CD4-positive, CD25-positive, alpha-beta regulatory T cell (primary cell): ENCODE measurements at places on chromosomes 5 and 9. TPM values are rescaled to one million over a fixed set of nuclear protein-coding genes. Genes with fewer than 3 reads are reported as not detected.
A peak's percentile ranks its signal among the peaks of the same experiment; 100 is the strongest.

GRCh38 chr9:33818167-33818846, 1.3 kb downstream of the UBE2R2 start:
- DNase-seq, result peak; percentile 35

DNA sequence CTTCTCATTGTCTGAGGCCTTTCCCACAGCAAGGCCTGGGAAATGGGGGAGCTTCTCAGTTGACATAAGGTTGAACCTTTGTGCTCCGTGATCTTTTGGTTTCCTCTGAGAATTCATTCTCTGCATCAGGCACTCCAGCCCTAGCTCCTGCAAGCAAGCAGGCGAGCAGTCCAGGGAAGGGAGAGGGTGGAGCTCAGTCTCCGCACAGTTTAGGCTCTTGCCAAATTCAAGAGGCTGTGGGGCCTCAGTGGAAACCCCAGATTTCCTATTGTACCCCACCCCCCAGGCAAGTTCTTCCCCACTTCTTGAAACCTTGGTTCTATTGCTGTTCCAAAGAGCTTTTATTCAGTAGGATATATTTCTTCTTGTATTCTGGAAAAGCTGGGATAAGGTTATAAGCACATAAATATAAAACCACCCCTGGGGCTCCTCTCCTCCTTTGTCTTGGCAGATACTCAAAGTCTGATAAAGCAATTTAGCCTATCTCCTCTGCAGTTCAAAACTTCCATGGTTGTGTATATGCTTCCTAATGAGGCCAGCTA, 147.2 kb downstream of the PDZD2 start:
- DNase-seq, result no peak

- no peak for DNase-seq
These were observed 49.1 kb upstream of the VDAC1 start for GRCh38 chr5:134053840-134054338.

DNA sequence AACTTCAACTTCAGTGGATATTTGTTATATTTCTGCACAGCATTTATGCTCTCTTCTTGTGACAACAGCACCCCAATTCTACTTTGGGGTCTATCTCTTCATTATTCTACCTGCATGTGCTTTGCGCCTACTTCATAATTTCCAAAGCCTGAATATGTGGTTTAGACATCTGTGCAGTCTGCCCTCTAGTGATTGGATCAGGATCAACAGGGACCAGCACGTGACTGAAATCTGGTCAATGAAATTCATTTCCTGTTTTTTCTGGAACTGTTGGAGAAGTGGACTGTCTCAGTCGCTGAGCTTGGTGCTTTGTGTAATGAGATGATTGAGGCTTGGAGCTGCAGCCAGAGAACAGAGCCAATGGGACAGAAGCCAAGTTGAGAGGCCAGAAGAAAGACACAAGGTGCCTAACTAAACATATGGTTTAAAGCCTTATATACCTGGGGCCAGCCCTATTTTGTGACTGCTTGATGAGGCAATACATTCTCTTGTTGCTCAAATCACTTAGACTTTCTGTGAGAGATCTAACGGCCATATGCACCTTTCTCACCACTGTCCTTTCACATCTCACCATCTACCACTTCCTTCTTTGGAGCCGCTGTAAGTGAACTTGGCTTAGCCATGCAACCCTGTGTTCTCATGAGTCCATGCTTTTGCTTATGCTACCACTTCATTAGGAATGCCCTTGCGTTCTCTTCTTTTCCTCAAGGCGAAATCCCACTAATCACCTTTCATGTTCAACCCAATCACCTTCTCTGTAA, 68.8 kb upstream of the PPP2R2B start:
- DNase-seq, result peak; percentile 2

GRCh38 chr9:82546136-82546535, 516.8 kb downstream of the RASEF start:
- DNase-seq, result no peak

DNA sequence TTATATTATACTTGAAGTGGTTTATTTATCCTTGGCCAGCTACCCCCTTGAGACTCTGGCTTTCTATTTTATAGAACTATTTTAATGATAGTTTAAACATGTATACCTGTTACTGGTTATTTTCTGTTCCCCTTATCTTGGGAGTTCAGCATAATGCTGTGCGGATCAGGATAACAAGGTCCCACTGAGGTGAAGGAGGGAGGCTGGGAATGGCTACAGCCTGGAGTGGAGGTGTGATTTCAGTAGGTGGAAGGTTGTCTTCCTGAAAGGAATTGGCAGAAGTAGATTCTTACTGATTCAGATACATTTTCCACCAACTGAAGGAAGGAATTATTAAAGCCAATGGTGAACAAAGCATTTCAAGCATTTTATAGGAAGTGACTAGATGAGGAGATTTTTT, 38.9 kb downstream of the PAM start:
- DNase-seq, result no peak

DNA sequence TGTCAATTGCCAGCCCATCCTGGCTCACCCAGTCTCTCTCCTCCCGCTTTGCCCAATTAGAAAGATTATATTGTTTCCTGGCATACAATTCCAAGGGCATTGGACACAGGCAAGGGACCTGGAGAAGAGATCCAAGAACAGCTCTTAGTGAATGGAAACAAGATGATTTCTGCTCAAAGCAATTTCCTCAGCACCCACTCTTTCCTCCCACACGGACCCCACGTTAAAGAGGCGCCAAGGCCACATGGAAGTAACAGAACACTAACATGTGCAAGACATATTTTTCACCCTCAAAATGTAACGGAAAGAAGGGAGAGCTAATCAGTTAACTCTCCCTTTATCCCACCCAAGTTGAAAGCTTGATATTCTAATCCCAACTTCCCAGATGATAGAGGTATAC, 111.2 kb downstream of the LHFPL2 start:
- DNase-seq, result no peak

GRCh38 chr9:2420543-2420942, 201.0 kb upstream of the VLDLR start:
- no peak for DNase-seq

DNA sequence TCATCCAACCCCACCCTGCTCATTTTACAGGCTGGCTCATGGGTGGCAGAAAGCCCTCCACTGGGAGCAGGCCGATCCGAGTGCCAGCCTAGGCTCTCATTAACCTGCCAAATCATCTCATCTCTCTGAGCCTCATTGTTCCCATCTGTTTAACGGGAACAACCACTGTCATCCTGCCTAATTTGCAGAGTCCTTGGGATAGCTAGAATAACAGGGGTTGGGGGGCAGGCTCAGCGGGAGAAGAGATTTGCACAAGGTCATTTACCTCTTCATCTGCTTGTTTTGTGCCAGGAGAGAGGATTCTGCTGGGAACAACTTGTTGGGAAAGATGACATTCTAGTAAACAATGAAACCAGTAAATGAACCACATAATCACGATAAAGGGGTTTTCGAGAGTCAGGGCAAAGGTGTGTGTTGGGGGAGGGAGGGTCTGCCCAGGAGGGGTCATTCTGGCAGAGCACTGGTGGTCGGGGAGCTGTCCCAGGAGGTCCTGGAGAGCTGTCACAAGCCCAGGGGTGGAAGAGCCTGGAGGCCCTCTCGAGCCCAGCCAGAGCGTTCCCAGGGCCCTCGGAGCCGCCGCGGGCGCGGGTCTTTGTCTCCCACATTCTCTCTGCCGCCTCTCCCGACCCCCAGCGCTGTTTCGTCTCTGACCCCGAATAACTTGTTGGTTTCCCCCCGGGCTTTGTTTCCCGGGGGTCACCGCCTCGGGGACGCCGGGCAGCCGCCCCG, 22.8 kb upstream of the NDST1 start:
- no peak for DNase-seq

DNA sequence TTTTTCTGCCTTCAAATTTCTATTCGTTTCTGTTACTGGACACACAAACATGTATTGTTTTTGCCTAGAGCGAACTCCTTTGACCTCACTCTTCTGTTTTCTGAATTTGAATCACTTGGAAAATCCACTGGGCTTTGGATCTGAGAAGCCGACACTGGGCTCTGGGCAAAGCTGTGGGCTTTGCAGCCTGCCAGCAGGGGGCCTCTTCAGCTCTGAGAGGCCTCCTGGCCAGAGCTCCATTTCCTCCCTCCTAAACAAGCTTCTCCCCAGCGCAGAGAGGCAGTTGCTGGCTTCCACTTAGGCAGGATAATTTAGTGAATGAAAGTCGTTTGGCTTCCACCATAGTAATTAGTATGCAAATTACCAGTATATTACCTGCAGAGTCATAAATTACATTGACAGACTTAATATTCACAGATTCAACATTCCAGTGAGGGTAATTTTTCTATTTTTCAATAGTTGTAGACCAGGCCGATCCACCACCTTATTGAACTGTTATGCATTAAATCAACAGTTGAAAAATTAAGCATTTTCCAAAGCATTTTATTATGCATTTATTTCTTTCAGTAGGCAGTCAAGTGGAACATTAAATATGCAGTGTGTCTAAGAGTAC, 104.0 kb upstream of the ZNF366 start:
- peak; percentile 10 for DNase-seq

- no peak for DNase-seq
These were observed 143.7 kb downstream of the ACER2 start for GRCh38 chr9:19552282-19553105.

The PCDHB6 gene
- total RNA-seq, result not detected

The PLK2 gene
- total RNA-seq, result 15.8 TPM

The GPR150 gene
- total RNA-seq, result 0.37 TPM
